ENCODE measurements at places on chromosomes 5 and 9. TPM values are rescaled to one million over a fixed set of nuclear protein-coding genes. Genes with fewer than 3 reads are reported as not detected.

ZFP2 gene
- total RNA-seq = 0.70 TPM

LHX3 gene
- total RNA-seq = not detected

MELK gene
- total RNA-seq = 1.2 TPM

NUTM2F gene
- total RNA-seq = not detected

TMEM252 gene
- total RNA-seq = 55.3 TPM

FGF10 gene
- 10.9 TPM for total RNA-seq

HTR4 gene
- total RNA-seq = 45.4 TPM

CYFIP2 gene
- 155 TPM for total RNA-seq

ITK gene
- 16.5 TPM for total RNA-seq

PHF24 gene
- not detected for total RNA-seq

- no peak overlapping the region for H3K4me3 ChIP-seq
- no peak overlapping the region for H3K27ac ChIP-seq
- no peaks in the 10 kb centered on the region for H3K27me3 ChIP-seq
- H3K4me1 ChIP-seq = no peaks in the 10 kb centered on the region
Observed at GRCh38 chr9:127053057-127053821, 69.2 kb downstream of the ANGPTL2 start.

GRCh38 chr9:21060919-21061561, 16.7 kb downstream of the IFNB1 start:
- no peaks in the 10 kb centered on the region for H3K4me1 ChIP-seq
- peak; percentile 46 for DNase-seq
- H3K27me3 ChIP-seq = no peaks in the 10 kb centered on the region
- H3K36me3 ChIP-seq = no peaks in the 10 kb centered on the region
- H3K27ac ChIP-seq = no peak overlapping the region

DNA sequence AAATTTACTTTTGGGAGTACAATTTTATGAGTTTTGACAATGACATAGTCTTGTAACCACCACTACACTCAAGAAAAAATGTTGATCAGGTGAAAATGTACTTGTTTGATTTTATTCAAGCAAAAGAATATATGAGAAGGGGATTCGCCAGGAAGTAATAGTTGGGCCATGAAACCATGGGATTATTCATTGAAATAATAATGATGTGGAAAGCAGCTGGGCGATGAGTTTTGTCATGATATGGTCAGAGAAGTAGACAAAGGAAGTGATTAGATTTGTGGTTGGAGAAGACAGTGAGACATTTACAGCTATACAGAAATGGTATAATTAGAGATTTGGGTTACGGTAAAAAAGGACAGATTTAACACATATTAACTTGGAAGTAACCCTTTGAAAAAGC, 11.2 kb downstream of the HMGCR start:
- no peak for DNase-seq
- H3K36me3 ChIP-seq = no peaks in the 10 kb centered on the region
- H3K27ac ChIP-seq = no peak overlapping the region
- no peaks in the 10 kb centered on the region for H3K27me3 ChIP-seq
- H3K4me1 ChIP-seq = no peaks in the 10 kb centered on the region

- no peak for DNase-seq
- H3K27me3 ChIP-seq = no peaks in the 10 kb centered on the region
- H3K27ac ChIP-seq = no peak overlapping the region
- no peaks in the 10 kb centered on the region for H3K4me1 ChIP-seq
- H3K4me3 ChIP-seq = no peak overlapping the region
Observed at GRCh38 chr9:78932849-78933627, 636.1 kb downstream of the PSAT1 start.

DNA sequence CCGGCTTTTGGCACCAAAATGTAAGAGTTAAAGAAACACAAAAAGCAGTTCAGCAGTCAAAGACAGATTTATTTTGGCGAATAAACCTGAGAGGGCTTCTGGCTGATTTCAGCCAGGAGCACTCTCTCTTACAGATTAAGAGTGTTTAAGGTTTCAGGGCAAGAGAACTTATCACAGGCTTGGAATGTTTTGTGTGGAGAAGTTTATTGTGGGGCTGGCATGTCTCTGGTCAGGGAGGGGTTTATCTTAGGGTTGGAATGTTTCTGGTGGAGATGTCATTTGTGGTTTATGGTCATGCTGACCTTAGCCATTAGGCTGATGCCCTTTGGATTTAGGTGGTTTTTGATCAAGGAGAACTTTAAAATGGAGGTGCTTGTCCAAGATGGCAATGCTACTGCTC, 622.3 kb upstream of the PTPRD start:
- no peak for DNase-seq
- no peaks in the 10 kb centered on the region for H3K36me3 ChIP-seq
- no peaks in the 10 kb centered on the region for H3K27me3 ChIP-seq
- H3K27ac ChIP-seq = no peak overlapping the region
- H3K4me3 ChIP-seq = no peak overlapping the region

DNA sequence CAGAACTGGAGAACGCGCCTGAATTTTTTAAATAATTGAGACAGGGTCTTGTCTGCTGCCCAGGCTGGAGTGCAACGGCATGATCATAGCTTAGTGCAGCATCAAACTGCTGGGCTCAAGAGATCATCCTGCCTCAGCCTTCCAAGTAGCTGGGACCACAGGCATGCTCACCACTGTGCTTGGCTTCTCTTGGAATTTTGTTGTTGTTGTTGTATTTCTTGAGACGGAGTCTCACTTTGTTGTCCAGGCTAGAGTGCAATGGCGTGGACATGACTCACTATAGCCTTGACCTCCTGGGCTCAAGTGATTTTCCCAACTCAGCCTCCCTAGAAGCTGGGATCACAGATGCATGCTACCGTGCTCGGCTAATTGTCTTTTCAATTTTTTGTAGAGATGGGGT, 58.4 kb upstream of the DAB2IP start:
- H3K4me1 ChIP-seq = no peaks in the 10 kb centered on the region
- no peak overlapping the region for H3K4me3 ChIP-seq
- H3K27ac ChIP-seq = no peak overlapping the region
- no peaks in the 10 kb centered on the region for H3K36me3 ChIP-seq
- no peak for DNase-seq
- no peaks in the 10 kb centered on the region for H3K27me3 ChIP-seq

GRCh38 chr9:85639675-85640186, 102.0 kb downstream of the AGTPBP1 start:
- no peak overlapping the region for H3K27ac ChIP-seq
- H3K4me1 ChIP-seq = no peaks in the 10 kb centered on the region
- no peak overlapping the region for H3K4me3 ChIP-seq
- DNase-seq = no peak

- no peak overlapping the region for H3K4me3 ChIP-seq
- no peak overlapping the region for H3K27ac ChIP-seq
- no peaks in the 10 kb centered on the region for H3K27me3 ChIP-seq
- no peaks in the 10 kb centered on the region for H3K36me3 ChIP-seq
- H3K4me1 ChIP-seq = no peaks in the 10 kb centered on the region
Observed at GRCh38 chr9:135711391-135711790, 9.4 kb downstream of the KCNT1 start.

- DNase-seq = no peak
- H3K4me3 ChIP-seq = no peak overlapping the region
- H3K36me3 ChIP-seq = no peaks in the 10 kb centered on the region
Observed at GRCh38 chr5:179472174-179472573, 78.2 kb upstream of the RUFY1 start.

DNA sequence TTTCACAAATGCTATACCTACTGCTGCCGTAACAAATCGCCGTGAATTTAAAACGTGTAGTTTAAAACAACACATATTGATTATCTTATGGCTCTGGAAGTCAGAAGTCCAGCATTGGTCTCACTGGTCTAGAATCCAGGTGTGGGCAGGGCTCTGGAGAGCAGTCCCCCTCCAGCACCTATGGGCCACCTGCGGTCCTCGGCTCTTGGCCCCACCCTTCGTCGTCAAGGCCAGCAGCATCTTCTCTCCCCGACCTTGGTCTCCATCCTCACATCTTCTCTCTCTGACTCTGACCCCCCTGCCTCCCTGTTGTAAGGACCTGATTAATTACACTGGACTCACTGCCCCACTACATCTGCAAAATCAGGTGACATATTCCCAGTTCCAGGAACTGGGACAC, 106.4 kb upstream of the COL5A1 start:
- no peak overlapping the region for H3K4me3 ChIP-seq
- H3K27me3 ChIP-seq = no peaks in the 10 kb centered on the region
- no peak overlapping the region for H3K27ac ChIP-seq

GRCh38 chr9:6268826-6269397, 53.3 kb downstream of the IL33 start:
- H3K27ac ChIP-seq = no peak overlapping the region
- no peaks in the 10 kb centered on the region for H3K36me3 ChIP-seq
- no peak for DNase-seq
- no peaks in the 10 kb centered on the region for H3K27me3 ChIP-seq
- H3K4me1 ChIP-seq = no peaks in the 10 kb centered on the region

DNA sequence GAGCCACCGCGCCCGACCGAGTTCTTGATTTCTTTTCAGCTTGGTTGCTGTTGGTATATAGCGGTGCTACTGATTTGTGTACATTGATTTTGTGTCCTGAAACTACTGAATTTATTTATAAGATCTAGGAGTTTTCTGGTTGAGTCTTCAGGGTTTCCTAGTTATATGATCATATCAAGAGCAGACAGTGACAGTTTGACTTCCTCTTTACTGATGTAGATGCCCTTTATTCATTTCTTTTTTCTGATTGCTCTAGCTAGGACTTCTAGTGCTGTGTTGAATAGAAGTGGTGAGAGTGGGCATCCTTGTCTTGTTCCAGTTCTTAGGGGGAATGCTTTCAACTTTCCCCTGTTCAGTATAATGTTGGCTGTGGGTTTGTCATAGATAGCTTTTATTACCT, 17.4 kb upstream of the LRRC19 start:
- DNase-seq = no peak
- no peaks in the 10 kb centered on the region for H3K36me3 ChIP-seq
- H3K27ac ChIP-seq = no peak overlapping the region

GRCh38 chr5:178836628-178837027, 23.1 kb upstream of the ZNF354B start:
- no peaks in the 10 kb centered on the region for H3K4me1 ChIP-seq
- H3K36me3 ChIP-seq = no peaks in the 10 kb centered on the region
- H3K4me3 ChIP-seq = no peak overlapping the region
- no peaks in the 10 kb centered on the region for H3K27me3 ChIP-seq
- no peak overlapping the region for H3K27ac ChIP-seq

- DNase-seq = no peak
- H3K27me3 ChIP-seq = no peaks in the 10 kb centered on the region
- H3K36me3 ChIP-seq = no peaks in the 10 kb centered on the region
- H3K27ac ChIP-seq = no peak overlapping the region
Observed at GRCh38 chr9:118362123-118362522, 657.9 kb downstream of the TLR4 start.

GRCh38 chr5:72246954-72247442, 73.0 kb downstream of the MRPS27 start:
- no peak overlapping the region for H3K4me3 ChIP-seq
- H3K36me3 ChIP-seq = no peaks in the 10 kb centered on the region
- no peaks in the 10 kb centered on the region for H3K4me1 ChIP-seq
- DNase-seq = no peak
- H3K27me3 ChIP-seq = no peaks in the 10 kb centered on the region
- H3K27ac ChIP-seq = no peak overlapping the region

GRCh38 chr5:37786862-37787519, 52.9 kb downstream of the GDNF start:
- H3K27me3 ChIP-seq = no peaks in the 10 kb centered on the region
- no peaks in the 10 kb centered on the region for H3K36me3 ChIP-seq
- H3K27ac ChIP-seq = no peak overlapping the region
- no peaks in the 10 kb centered on the region for H3K4me1 ChIP-seq
- no peak for DNase-seq
- H3K4me3 ChIP-seq = no peak overlapping the region

DNA sequence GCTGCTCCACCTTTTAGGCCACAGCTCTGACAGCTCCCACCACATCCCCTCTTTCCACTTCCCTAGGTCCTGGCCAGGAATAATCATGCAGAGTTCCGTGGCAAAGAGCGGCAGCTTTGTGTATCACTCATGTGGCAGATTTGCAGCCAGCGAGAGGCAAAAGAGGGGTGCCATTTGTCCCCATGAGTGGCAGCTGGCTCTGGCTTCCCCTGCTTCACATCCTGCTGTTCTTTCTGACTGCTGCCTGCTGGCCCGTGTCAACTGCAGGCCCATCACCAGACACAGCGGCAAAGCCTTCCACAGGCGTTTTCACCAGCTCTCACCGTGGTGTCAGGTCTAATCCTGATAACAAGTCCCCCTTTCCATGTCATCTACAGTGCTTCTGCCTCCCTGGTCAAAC, 430.6 kb upstream of the DAP start:
- DNase-seq = no peak
- H3K27me3 ChIP-seq = no peaks in the 10 kb centered on the region
- no peak overlapping the region for H3K4me3 ChIP-seq
- no peak overlapping the region for H3K27ac ChIP-seq

GRCh38 chr5:177473443-177474001, at the start of gene DBN1:
Gene DBN1, minus strand, starts transcription at chr5:177473634. Its CDS starts 113 bp downstream, at chr5:177473521.
- no peaks in the 10 kb centered on the region for H3K27me3 ChIP-seq
- H3K27ac ChIP-seq = peak within 1 kb of the TSS; percentile 62
- peak within 1 kb of the TSS; percentile 69 for H3K4me3 ChIP-seq
- H3K36me3 ChIP-seq = no peaks in the 10 kb centered on the region
- H3K4me1 ChIP-seq = no peaks in the 10 kb centered on the region

DNA sequence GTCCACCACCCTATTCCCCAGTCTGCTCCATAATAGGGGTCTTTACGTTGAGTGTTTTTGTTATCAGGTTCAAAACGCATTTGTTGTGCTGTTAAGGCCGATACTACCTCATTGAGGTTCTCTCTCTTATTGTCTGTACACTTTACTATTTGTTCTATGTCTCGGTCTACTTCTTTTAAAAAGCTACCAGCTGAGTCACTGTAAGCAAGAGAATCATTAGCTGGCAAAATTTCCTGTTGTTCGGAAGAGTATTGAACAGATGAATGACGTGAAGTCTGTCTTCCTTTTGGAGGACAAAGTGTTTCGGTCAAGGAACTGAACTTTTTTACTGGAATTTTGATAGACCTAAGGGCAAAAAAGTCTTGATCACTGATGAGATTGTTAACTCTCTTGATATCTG, 10.3 kb downstream of the LYSMD3 start:
- DNase-seq = no peak
- no peak overlapping the region for H3K4me3 ChIP-seq
- no peaks in the 10 kb centered on the region for H3K4me1 ChIP-seq
- H3K27ac ChIP-seq = no peak overlapping the region
- no peaks in the 10 kb centered on the region for H3K27me3 ChIP-seq

DNA sequence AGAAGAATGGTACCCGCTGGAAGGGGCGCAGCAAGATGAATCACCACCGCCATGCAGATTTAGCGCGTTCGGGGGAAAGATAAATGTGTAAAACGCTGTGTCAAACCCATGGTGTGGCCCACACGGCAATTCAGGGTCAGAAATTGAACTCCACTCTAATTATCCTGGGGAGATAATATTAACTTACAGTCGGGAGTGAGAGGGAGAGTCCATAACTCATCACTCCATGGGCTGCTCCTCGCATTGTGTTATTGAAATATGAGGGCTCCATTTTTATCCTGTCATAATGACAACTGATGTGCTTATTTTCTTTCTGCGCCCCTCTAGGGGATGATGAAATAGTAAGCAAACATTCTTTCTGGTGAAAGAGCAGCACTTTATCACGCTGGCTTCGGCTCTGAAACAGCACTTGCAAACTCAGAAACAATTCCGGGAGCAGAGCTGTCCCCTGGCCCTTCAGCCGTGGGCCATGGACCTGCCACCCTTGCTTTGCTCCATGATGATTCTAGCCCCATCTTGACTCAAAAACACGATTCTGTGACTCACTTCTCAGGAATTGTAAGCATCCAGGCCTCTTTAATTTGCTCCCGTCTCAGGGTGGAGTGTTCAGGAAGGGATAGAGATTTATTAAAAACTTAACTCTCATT, 431.6 kb downstream of the IRX1 start:
- H3K4me3 ChIP-seq = no peak overlapping the region
- H3K36me3 ChIP-seq = no peaks in the 10 kb centered on the region
- H3K27ac ChIP-seq = no peak overlapping the region
- no peaks in the 10 kb centered on the region for H3K4me1 ChIP-seq
- DNase-seq = no peak

All from Peyer's patch (tissue), 4 donors.